Karpas-422 (cell line): ENCODE measurements at places on chromosomes 12 and 14. TPM values are rescaled to one million over a fixed set of nuclear protein-coding genes. Genes with fewer than 3 reads are reported as not detected.

DNA sequence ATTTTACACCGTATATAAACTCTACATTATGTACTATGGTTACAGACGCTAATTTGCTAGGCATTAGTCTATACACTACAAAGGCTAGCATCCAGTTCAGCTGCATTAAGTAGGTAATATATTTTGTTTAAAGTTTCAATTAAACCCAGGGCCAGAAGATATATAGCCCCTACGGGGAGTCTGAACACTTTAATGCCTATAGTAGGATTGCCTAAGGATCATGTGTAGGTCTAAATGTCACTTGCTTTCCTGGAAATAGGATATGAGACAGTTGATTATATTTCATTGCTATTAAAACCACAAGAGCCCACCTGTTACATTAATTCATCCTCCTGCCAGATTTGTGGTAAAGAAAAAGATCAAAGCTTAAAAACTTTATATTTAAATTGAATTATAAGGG is 286.9 kb downstream of the TMTC2 start:
- no peak for DNase-seq
- no peak overlapping the region for H3K27ac ChIP-seq
- H3K4me3 ChIP-seq: no peak overlapping the region
- no peaks in the 10 kb centered on the region for H3K36me3 ChIP-seq
- H3K27me3 ChIP-seq: no peaks in the 10 kb centered on the region

The OR6C2 gene
- not detected in 2 replicates for total RNA-seq

DNA sequence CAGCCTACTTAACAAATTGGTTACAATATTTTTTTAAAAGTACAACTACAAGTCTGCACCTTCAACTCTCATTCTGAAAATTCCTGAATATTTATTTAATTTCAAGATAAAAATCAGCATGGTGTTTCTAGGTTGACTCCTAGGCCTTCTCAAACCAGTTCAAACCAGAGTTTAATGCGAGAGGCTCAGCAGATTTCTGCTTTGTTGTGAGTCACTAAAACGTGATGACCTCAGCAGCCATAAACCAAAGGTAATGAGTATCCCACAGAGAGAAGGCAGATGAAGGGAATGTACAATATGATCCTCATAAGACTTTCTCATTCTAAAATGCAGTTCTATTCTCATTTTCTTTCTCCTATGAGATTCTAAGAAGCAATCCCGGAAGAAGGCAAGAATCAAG is 1.5 kb downstream of the PRDM4 start:
- H3K27ac ChIP-seq: no peak overlapping the region
- H3K27me3 ChIP-seq: no peaks in the 10 kb centered on the region
- peak; percentile 63 for DNase-seq

GRCh38 chr12:15532364-15532977 is 210.2 kb downstream of the PTPRO start:
- no peak overlapping the region for H3K27ac ChIP-seq
- H3K4me1 ChIP-seq: peaks cover 7% of the 10 kb centered on the region; the same call in 1 of the 2 replicates
- no peaks in the 10 kb centered on the region for H3K36me3 ChIP-seq

The KLRK1 gene
- total RNA-seq: not detected in 2 replicates

The EFS gene
- total RNA-seq: not detected in 2 replicates
